ENCODE measurements at places on chromosomes 11 and 22.

- DNase-seq = no peak
Observed at GRCh38 chr22:50568626-50569025, 5.9 kb upstream of the SYCE3 start.

DNA sequence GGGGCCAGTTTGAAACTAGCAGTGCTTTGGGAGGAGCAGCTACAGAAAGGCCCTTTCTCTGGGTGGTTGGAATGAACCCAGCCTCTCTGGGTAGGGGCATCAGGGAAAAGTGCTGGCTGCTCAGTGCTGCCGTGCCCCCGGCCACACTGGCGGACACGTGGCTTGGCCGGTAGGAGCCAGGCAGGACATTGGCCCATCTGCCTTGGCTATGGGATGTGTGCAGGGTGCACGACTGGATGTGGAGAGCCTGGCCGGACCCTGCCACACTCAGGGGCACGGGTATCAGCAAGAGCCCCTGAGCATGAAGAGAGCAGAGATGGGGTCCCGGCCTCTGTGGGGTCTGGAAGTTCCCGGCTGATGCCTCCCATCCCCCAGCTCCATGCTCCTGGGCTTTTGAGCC, 46.6 kb downstream of the TPCN2 start:
- DNase-seq = no peak

DNA sequence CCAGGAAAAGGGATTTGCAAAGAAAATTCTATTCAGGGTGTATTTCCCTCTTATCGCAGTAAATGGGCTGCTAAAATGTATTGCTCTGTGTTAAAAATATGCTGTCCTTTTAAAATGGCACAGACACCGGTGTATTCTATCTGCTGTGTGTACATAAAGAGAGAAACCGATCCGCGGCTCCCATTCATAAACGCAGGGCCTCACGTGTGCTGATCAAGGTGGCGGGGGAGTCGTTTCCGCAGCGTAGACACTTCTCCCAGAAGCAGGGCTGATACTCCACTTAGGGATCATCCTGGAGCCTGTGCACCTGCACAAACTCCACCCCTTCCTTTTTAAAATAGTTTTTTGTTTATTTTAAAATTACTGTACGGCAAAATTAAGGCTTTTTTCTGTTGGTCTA, 26.1 kb upstream of the IGSF9B start:
- no peak for DNase-seq

DNA sequence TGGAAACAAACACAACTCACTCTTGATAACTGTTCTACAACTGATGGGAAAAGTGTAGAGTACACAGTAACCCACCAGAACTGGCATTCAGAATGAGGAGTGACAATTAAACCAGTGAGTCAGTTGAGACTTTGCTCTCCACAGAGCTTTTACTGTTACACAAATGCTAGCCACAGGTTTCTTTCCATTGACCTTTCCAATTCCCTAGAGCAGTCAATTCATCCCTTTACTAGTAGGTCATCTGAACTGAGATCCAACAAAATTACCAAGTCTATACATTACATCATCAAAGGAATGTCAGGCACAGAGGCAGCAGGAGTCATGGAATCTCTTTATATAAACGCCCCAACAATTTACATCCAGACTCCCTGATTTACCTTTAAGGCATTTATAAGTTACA, 65.9 kb downstream of the PHF21A start:
- DNase-seq = no peak

GRCh38 chr22:29661336-29661735, 57.9 kb downstream of the NF2 start:
- peak; percentile 77 for DNase-seq

GRCh38 chr11:112156956-112157766, 6.7 kb downstream of the IL18 start:
- DNase-seq = peak; percentile 100

DNA sequence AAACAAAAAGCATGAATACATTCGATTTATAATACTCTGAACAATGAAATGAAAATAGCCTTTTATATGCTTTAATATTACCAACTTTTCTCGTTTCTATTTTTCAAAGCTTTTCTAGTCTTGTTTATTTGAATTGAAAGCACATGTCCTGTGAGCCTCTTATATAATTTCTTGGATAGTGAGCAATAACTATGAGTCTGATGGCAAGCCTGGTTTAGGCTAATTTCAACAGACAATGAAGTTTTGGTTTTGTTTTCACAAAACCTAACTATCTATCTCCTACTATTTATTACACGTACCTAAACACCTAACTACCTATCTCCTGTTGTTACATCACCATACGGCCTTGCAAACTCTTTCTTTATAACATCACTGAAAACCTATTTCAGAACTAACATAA, 29.2 kb upstream of the CEP126 start:
- no peak for DNase-seq

- no peak for DNase-seq
Observed at GRCh38 chr11:76225122-76225611, 18.9 kb upstream of the WNT11 start.

- no peak for DNase-seq
Observed at GRCh38 chr11:130192845-130193267, 33.3 kb downstream of the ST14 start.

DNA sequence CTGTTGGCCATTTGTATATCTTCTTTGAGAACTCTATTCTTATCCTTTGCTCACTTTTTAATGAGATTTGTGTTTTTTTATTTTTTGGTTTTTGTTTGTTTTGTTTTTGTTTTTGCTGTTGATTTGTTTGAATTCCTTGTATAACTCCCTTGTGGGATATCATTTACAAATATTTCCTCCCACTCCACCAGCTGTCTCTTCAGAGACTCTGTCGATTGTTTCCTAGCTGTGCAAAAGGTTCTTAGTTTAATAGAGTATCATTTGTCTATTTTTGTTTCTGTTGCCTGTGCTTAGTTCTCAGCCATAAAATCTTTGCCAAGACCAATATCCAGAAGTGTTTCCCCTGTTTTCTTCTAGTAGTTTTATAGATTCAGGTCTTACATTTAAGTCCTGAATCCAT, 82.4 kb downstream of the ARHGAP32 start:
- no peak for DNase-seq

GRCh38 chr11:3225159-3225758, 6.6 kb upstream of the MRGPRG start:
- no peak for DNase-seq

- no peak for DNase-seq
Observed at GRCh38 chr22:44460691-44461375, 37.2 kb downstream of the RTL6 start.

GRCh38 chr11:46972821-46973220, 36.3 kb downstream of the CSTPP1 start:
- DNase-seq = no peak

DNA sequence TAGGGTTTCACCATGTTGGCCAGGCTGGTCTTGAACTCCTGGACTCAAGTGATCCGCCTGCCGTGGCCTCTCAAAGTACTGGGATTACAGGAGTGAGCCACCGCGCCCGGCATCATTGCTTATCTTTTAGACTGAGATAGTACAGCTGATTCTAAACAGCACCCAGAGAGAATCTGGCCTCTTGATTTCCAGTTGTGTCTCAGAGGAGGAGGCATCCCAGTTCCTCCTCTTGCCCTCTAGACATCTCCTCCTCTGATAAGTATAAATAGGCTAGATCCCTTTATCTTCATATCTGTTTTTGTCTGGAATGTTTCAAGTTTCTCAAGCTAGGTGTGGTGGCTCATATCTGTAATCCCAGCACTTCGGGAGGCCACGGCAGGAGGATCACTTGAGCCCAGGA, 7.0 kb downstream of the MARK2 start:
- no peak for DNase-seq

- no peak for DNase-seq
Observed at GRCh38 chr11:68053117-68053516, 14.3 kb downstream of the TCIRG1 start.

DNA sequence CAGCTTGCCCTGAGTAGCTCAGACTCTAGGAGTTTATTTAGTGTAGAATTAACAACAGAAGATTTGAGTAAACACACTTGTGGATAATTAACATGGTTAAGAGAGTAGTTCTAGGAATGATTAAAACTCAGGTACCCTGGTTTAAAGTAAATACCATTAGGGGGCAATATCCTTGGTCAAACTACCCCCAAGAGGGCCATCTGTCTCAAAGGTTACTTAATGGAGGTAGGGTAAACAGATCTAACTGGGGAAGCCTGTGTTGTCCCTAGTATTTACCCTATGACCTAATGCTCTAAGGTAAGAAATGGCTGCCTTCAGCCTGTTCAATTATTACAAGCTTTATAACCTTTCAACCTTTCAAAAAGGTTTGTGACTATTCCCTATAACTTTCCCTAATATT, 10.6 kb upstream of the GLYATL1 start:
- no peak for DNase-seq

DNA sequence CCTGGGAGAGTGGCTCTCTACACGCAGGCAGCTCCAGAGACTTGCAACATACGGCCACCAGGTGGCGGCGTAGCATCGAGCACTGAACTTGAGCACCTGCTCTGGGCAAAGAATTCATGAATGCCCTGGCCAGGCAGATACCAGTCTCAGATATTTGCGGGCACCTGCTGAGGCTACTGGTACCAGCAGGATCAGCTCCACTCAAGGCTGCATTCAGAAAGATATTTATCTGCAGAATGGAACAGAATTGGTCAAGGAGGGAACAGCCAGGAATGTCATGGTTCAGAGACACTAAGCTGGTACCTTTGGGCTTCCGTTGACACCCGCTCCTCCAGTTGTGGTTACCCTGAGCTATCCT, 10.8 kb upstream of the CCDC86 start:
- DNase-seq = peak; percentile 72

DNA sequence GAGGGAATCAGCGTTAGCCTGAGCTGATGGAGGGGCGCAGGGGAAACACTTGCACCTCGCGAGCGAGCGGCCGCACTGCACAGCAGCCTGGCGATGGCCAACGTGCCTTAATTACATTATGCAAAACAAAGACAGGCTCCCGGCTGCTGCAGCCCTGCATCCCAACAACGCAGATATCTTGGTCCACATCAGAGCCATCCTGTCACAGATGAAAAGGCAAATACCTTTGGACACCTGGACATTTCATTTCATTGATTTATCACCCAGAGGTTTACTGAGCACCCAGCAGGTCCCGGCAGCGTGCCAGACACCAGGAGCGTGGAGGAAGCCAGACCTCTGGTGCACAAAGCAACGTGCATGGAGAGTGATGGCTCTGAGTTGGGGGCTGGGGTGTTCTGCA, 843.0 kb downstream of the TBC1D22A start:
- no peak for DNase-seq

DNA sequence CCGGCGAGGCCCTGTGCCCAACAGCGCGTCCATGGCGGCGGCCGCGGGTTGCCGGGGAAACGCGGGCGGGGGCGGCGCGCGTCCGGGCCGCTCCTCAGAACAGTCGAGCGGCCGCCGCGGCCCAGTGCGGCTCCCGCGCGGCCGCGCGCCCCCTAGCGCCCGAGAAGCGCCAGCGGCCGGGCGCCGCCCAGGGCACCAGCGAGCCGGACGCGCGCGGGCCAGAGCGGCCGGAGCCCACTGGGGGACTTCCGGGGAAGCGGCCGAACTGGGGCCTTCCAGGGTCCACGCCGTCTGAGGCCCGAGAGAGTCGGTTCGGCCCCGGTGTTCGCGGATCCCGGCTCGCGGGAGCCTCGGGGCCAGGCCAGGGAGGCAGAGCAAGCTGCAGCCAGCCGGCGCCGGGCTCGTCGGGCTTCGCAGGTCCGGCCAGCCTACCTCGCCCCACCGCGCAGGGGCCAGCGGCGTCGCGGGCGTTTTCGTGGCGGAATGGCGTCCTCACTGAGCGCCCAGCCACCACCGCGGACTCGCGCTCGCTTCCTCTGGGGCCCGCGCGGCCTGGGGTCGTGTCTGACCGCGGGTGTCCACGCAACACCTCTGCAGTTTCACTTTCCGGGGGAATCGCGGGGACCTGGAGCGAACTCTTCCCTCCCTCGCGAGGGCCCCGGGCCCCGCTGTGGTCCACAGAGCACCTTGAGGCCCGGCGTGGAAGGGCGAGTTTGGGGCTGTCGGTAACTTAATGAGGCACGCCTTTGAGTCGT, at the start of gene DENND6B:
TSS of gene DENND6B (minus strand) at position 57 of the 755 bp plus-strand sequence. CDS start at position 33, 24 bp downstream.
- peak; percentile 64 for DNase-seq

DNA sequence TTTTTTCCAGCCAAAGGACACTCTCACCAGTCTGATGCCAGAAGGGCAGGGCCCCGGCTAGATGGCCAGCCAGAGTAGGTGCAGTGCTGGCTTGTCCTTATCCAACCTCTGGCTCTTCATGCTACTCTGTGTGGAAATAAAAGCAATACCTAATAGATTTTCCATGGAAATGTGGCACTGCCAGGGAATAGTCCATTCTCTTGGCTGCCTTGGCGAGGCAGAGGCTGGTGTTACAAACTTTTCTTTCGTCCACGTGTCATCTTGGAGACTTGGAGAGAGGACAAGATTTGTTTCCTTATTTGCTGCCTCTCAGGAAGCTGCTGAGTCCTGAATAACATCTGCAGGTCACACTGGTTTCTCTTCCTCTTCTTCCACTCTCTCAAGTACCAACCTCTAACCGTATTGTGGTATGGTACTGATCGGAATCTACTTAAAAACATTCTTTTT, 17.2 kb upstream of the C1QTNF4 start:
- no peak for DNase-seq

DNA sequence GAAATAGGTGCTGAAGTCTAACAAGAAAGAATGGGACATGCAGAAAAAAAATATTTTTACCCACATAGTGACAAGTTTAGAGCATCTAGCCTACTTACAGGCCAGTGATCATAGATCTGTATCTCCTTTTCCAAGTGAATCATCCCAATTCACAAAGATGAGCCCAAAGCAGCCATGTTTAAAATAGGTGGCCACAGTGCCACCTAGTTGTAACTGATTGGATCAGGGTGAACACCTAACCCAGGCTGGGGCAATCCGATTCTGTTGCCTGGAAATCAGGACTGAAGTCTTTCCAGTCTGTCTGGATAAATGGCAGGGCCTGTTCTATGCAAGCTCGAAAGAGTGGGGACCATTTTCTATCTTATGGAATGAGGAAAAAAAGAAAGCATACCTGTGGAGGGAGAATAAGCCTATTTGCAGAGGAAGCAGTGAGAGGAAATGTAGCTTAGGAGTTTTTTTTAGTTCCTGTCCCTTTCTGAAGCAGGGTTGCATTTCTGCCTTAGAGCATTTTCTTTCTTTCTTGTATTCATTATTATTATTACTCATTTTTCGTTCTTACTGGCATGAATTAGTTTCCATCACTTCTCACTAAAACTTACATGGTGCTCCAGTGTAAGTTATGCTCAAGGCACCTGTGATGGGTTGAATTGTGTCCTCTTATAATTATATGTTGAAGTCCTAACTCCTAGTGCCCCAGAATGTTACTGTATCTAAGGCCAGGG, 113.2 kb upstream of the RAG2 start:
- DNase-seq = peak; percentile 6

- DNase-seq = no peak
Observed at GRCh38 chr22:44604991-44605390, 97.0 kb upstream of the PRR5 start.

- DNase-seq = peak; percentile 41
Observed at GRCh38 chr22:20624161-20624616, 116.8 kb downstream of the MED15 start.
